ENCODE measurements at places on chromosomes 11 and 22.

DNA sequence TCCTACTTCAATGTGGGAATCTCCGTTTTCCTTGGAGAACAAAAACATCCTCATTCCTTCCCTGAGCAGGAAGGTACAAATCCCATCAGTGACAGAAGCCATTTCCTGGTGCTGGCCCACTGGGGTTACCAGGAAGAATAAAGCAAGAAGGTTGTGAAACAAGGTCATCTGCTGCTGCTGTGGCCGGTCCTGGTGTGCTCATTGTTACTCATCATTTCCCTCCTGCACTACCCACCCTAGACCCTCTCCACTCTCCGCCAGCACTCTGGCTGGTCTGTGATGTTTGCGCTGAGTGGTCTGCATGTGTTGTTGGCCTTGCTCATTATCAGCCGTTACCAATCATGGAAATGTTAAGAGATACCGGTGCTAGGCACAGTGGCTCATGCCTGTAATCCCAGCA is 37.0 kb downstream of the OSBP2 start:
- DNase-seq = no peak

DNA sequence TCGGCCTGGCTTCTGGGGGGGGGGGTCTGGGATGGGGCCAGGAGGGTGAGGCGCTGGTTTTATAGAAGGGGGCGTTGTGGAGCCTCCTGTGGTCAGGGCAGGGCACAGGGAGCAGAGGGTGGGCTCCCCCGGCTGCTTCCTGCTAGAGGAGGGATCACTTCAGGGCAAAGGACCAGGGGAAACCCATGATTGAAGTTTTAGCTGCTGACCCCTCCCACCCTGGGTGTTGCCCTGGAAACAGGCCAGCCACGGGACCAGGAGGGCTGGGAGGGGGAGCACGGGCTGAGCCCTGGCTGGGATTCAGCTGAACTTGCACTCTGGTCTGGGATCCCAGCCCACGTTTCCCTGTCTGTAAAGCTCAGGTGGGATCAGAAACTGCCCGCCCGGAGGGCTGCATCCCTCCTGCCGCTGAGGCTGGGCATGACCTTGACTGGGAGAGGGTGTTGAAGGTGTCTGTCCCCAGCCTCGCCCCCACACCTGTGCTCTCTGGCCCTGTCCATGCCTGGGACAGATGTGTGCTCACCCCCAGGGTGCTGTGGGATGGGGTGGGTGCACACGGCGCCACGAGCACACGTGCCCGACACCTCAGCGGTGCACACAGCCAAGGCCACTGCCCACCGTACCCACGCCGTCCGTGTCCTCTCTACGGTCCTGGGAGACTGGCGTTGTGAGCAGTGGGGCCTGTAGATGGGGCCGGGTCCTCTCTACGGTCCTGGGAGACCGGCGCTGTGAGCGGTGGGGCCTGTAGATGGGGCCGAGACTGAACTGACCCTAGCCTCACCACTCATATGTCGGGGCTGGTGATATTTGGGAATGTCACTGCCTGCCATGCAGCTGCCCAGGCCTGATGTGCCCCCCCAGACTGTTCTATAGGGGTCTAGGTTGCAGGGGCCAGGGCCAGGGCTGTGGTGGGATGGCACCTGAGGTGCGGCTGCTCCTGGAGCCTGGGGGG is 2.3 kb downstream of the TSPAN4 start:
- DNase-seq = peak; percentile 74

GRCh38 chr11:1192741-1193325 is 30.0 kb upstream of the MUC5B start:
- DNase-seq = no peak

GRCh38 chr11:75272391-75272790 is 31.8 kb downstream of the TPBGL start:
- no peak for DNase-seq

DNA sequence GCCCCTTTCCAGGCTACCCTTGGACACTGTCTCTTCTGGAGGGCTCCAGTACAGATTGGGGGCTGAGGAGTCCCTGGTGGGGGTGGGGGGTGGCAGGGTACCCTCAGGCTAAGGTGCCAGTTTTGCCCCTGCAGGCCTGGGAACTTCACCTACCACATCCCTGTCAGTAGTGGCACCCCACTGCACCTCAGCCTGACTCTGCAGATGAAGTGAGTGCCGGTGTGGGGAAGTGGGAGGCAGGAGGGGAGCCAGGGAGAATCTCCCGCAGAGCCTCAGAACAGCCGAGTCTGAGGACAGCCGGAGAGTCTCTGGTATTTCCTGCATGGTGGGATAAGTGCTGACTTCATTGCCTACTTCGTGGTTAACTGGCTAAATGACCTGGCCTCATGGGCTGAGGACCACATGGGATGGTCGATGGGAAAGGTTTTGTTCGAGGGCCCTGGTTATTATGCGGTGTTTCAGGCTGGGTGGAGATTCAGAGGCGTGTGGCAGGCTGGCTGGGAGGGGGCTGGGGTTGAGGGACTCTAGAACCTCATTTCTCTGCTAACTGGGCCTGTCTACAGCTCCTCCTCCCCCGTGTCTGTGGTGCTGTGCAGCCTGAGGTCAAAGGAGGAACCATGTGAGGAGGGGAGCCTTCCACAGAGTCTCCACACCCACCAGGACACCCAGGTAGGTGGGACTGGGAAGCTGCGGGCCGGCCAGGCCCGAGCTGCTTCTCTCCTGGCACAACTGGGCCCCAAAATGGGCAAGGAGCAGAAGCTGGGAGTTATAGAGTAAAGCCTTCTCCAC is 8.5 kb downstream of the TMEM258 start:
- no peak for DNase-seq

- DNase-seq = no peak
Observed at GRCh38 chr11:96964661-96965060, 574.8 kb downstream of the JRKL start.

DNA sequence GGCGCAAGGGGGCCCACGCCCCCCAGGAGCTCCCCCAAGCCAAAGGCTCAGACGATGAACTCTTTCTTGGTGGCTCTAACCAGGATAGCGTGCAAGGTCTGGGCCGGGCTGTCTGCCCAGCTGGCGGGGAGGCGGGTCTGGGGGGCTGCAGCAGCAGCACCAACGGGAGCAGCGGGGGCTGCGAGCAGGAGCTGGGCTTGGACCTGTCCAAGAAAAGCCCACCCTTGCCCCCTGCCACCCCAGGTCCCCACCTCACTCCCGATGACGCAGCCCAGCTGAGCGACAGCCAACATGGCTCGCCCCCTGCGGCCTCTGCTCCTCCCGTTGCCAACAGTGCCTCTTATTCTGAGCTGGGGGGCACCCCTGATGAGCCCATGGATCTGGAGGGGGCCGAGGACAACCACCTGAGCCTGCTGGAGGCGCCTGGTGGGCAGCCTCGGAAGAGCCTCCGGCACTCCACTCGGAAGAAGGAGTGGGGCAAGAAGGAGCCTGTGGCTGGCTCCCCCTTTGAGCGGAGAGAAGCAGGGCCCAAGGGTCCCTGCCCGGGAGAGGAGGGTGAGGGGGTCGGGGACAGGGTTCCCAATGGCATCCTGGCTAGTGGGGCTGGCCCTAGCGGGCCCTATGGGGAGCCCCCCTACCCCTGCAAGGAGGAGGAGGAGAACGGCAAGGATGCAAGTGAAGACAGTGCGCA is 21.6 kb upstream of the TMEM191C start:
- no peak for DNase-seq

- DNase-seq = no peak
Observed at GRCh38 chr11:30921811-30922210, 335.7 kb upstream of the MPPED2 start.
